H4 (cell line): ENCODE measurements at places on chromosomes 4 and X. TPM values are rescaled to one million over a fixed set of nuclear protein-coding genes. Genes with fewer than 3 reads are reported as not detected.

- DNase-seq: no peak
Measured at GRCh38 chrX:13307041-13307440, 12.8 kb downstream of the ATXN3L start.

GRCh38 chr4:47690611-47691010 lies 147.3 kb downstream of the CORIN start:
- DNase-seq: no peak

- no peak for DNase-seq
Measured at GRCh38 chr4:90001023-90001422, 106.4 kb downstream of the MMRN1 start.

GRCh38 chr4:109077505-109077904 lies 225.0 kb downstream of the COL25A1 start:
- DNase-seq: no peak

- DNase-seq: no peak
Measured at GRCh38 chrX:130552444-130553073, 150.8 kb downstream of the RBMX2 start.

DNA sequence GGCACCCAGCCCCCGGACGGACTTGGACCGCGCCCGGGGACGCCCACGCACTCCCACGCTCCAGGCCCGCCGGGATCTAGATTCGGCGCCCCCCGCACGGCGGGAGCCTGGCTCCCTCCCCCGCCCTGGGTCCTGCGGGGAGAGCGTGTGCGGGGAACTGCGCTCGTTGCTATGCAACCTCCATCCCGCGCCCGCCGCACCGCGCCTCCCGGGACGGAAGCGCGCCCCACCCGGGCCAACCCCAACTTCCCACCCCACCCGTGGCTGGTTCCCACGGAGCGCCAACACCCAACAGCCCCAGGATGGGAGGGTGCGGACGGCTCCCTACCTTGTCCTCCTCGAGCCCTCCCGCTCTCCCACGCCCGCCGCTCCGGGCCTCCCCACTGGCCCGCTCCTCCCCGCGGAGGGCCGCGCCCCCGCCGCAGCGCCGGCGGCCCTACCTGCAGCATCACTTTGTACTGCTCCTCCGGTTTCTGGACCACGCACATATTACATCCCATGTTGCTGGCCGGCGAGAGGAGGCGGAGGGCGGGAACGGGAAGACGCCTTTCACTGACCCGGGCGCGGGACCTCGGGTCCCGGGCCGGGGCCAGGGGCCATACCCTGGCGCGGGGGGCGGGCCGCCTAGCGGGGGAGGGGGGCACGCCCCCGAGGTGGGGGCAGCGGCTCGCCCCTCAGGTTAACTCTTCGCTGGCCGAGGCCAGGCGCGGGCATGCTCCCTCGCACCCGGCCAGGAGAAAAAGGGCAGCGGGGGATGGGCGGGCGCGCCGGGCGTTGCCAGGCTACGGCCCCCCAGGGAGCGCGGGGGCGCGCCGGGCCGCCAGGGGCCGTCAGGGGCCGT lies at the start of gene PDZD4:
TSS of gene PDZD4 (minus strand) at position 746 of the 841 bp plus-strand sequence. CDS start at position 500, 246 bp downstream.
- DNase-seq: no peak

PLAC8 gene
- 17.0 and 18.2 TPM in 2 replicates for total RNA-seq

NUDT10 gene
- total RNA-seq: 11.6 and 14.6 TPM in 2 replicates

UBE2A gene
- 37.5 and 52.1 TPM in 2 replicates for total RNA-seq

LONRF3 gene
- total RNA-seq: 1.8 and 2.7 TPM in 2 replicates

CENPVL2 gene
- not detected in 2 replicates for total RNA-seq

TCEAL7 gene
- 8.7 and 13.1 TPM in 2 replicates for total RNA-seq

SMR3B gene
- not detected in 2 replicates for total RNA-seq

MAGED4 gene
- total RNA-seq: 6.2 and 17.3 TPM in 2 replicates

NPNT gene
- 0.23 TPM in 1 of 2 replicates, not detected in the other for total RNA-seq

RAB33A gene
- not detected in 2 replicates for total RNA-seq
